ENCODE measurements at places on chromosomes 5 and 9.

GRCh38 chr5:58094031-58094430, 365.9 kb downstream of the PLK2 start:
- DNase-seq = no peak

GRCh38 chr5:32531885-32532520, 53.4 kb upstream of the SUB1 start:
- DNase-seq = no peak

DNA sequence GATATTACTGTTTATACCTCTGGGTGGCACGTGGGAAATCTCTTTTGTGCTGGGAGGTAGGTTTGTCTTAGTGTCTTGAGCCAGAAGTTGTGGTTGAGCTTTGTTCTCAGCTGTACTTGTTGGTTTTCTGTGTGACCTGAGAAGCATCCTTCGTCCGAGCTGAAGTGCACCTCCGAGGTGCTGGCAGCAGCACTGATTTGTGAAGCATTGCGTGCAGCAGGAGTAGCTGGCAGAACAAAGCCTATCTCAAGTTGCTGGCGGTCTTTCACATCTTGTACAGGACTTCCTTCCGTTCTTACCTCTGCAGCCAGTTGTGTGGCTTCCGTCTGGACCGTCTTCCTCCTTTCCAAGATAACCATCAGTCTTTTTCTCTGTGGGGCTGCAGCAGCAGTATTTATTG, 4.3 kb downstream of the PRRC2B start:
- DNase-seq = peak; percentile 71

GRCh38 chr5:401146-402034, 41.6 kb upstream of the EXOC3 start:
- DNase-seq = no peak

- DNase-seq = no peak
Measured at GRCh38 chr5:168073311-168073710, 218.1 kb upstream of the WWC1 start.
